ENCODE measurements at places on chromosomes 4 and X.

- peak; percentile 82 for DNase-seq
Observed at GRCh38 chr4:99180382-99181070, 36.4 kb upstream of the ADH4 start.

- DNase-seq: no peak
Observed at GRCh38 chrX:13093529-13094140, 49.2 kb upstream of the FAM9C start.

- peak; percentile 57 for DNase-seq
Observed at GRCh38 chr4:165464813-165465381, 86.1 kb downstream of the CPE start.

DNA sequence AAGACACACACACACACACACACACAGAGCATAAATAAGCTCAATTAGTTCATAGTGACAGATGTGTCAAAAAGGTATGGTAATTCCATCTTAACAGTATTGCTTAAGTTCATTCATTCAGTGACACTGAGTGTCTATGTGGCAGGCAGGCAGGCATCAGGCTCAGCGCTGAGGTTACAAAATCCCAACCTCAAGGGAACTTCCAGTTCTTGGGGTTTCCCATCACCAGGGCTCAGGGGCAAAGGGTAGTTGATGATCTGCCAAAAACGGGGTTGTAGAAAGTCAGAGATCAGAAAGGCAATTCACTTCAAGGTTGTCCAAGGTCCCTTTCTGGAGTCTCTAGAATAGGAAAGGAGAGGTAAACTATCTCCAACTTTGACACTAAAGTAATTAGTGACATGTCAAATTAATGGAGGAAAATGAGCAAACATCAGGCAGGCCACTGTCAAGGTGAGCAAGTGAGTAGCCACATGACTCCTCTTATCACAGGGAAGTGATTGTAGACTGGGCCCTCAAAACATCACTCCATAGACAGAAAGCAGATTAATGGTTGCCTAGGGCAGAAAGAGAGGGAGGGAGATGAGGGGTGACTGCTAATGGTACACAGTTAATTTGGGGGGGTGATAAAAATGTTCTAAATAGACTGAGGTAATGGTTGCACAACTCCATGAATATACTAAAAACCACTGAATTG lies 41.8 kb downstream of the GPC4 start:
- DNase-seq: no peak

GRCh38 chr4:80852061-80852460 lies 178.4 kb upstream of the BMP3 start:
- no peak for DNase-seq

DNA sequence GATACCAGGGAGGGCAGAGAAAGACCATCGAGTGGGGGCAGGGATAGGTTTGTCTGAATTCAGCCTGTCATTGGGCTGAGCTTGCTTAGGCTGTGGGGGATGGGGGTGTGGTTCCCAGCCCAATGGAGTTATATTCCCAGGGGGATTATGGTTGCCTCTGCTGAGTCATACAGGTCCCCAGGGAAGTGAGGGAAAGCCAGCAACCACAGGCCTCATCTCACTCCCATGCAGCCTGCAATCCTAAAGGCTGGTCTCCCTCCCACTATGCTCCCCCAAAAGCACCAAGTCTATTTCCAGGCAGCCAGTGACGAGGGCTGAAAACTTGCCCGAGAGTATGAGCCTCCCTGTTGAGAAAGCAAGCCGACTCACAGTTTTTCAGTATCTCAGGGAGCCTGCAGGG lies 39.3 kb downstream of the AFM start:
- peak; percentile 69 for DNase-seq

DNA sequence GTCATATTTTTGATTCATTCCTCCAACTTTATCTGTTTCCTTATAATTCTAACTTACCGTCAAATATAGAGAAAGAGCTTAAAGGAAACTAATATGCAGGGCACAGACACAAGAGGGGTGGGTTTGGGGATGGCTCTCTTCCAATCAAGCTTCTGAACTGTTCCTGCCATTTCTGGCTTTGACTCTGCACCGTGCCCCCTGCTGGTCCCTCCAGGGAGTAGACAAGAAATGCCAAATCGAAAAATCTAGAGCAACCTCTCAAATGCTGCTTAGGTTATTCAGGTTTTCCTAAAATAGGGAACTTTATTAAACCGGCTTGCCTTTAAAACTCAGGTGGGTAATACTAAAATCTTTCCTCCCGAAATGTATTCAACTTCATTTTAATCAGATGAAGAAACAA lies 39.8 kb upstream of the VCX3A start:
- DNase-seq: no peak

DNA sequence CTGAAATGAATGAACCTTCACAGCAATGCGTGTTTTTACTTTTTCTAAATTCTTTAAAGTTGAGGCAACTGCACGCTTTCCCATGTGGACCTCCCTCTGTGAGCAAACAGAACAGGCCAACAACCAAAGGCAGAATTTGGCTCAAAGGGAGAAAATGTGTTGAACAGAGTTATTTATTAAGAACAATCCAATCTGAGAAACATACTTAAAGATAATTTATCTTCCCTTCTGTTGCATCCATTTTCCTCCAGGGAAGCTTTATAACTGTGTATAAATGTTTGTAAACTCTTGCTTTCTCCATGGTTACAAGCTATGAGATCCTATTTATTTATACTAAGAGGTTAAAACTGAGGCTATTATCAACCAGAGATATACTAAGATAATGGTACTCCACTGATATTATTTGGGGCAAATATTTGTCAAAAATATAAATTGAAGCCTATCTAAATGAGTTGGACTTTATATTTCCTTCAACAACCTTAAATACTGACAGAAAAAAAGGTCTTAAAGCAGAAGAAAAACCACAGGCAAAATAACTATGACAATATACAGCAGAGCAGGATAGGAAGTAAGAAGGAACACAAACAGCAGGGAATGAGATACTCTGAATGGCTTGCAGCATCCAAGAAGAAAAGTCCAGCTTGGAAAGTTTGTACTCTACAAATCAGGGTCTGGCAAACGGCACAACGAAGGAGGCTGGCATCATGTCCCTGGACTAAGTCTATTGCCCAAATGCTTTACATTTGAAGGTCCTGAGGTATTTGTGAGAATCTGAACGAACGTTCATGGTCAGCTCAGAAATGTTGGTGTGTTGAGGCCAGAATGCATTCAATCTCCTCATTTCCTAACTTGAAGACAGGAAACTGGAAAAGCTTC lies 663.2 kb upstream of the INTU start:
- peak; percentile 42 for DNase-seq

DNA sequence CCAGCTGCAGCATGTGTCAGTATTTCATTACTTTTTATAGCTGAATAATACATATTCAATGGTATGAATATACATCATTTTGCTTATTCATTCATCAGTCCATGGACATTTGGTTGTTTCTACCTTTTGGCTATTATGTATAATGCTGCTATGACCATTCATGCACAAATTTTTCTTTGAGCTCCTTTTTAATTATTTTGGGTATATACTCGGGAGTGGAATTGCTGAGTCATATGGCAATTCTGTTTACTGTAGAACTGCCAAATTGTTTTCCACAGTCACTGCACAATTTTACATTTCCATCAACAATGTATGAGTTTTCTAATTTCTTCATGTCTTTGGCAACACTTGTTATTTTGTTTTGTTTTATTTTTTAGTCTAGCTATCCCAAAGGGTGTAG lies 405.9 kb upstream of the PITX2 start:
- peak; percentile 40 for DNase-seq

GRCh38 chrX:16100673-16101072 lies 22.7 kb upstream of the GRPR start:
- DNase-seq: no peak

- no peak for DNase-seq
Observed at GRCh38 chr4:173508386-173509035, 21.5 kb downstream of the HAND2 start.

DNA sequence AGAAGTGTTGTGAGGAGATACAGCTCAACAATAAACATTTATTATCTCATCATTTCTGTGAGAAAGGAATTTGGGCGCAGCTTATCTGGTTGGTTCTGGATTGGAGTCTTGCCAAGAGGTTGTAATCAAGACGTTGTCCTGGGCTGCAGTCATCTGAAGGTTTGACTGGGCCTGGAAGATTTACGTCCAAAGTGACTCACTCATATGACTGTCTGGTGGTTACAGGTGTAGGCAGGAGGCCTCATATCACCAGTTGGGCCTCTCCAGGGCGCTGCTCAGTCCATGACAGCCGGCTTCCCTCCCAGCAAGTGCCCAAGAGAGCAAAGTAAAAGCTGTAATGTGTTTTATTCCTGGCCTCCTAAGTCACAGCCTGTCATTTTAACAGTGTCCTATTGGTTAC lies 106.3 kb downstream of the USP46 start:
- DNase-seq: no peak

DNA sequence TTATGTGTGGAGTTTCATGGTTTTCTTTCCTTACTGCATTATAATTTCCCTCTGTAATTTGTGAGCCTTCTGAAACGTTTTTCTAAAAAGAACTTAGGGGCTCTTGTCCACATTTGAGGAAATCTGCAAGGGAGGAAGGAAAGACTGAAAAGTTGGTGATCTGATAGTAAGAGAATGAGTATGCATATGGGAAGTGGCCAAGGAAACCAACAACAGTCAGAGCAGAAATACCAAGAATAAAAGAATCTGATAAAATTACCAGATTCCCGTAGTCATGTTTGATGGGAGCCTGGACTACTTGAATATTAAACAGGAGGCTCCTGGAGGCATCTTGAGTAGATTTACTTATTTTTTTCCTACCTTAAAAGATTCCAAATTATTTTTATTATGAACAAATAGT lies 50.1 kb downstream of the MEPE start:
- no peak for DNase-seq

All from AG10803 (cell line).